Panc1 (cell line): ENCODE measurements at places on chromosomes 11 and 22. TPM values are rescaled to one million over a fixed set of nuclear protein-coding genes. Genes with fewer than 3 reads are reported as not detected.

DNA sequence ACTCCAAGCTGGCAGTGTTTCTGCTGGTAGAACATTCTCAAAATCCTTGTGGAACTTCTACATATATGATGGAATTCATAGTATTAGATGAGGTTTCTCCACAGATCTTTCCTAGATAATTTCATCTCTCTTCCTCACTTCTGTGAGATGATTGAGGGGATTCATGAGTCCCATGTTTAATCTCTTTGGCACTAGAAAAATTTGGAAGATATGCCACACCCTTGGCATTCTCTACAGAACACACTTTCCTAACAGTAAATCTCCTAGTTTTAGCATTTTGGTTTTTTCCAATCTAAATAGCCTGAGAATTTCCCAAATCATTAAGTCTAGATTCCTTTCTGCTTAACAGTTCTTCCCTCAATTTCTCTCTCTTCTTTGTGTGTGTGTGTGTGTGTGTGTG, 35.3 kb downstream of the MED15 start:
- no peak for DNase-seq
- no peaks in the 10 kb centered on the region for H3K4me1 ChIP-seq
- no peak overlapping the region for H3K27ac ChIP-seq
- H3K4me3 ChIP-seq, result no peak overlapping the region

DNA sequence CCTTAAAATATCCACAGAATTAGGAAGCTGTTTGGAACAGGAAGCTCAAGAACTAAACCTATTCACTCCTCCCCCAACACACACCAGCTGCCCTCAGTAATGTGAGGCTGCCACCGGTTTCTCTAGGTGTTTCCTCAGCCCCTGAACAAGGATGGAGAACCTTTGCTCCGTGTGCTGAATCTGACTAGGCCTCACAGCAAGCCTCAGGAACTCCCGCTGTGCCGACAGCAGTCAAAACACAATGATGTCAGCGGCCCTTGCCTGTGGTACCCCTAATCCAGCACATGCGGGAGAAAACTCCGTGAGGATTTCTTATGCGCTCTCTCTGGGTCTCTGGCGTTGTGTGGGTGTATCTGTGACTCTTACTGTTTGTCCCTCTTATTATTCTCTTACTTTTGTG, 153.3 kb downstream of the EFCAB6 start:
- H3K36me3 ChIP-seq, result no peaks in the 10 kb centered on the region
- H3K27ac ChIP-seq, result no peak overlapping the region
- peaks cover 2% of the 10 kb centered on the region; the same call in 1 of the 2 replicates for H3K27me3 ChIP-seq

- no peaks in the 10 kb centered on the region for H3K27me3 ChIP-seq
- H3K27ac ChIP-seq, result no peak overlapping the region
- DNase-seq, result no peak
- H3K36me3 ChIP-seq, result no peaks in the 10 kb centered on the region
These were observed 16.4 kb upstream of the SHANK2 start for GRCh38 chr11:71268706-71269321.

DNA sequence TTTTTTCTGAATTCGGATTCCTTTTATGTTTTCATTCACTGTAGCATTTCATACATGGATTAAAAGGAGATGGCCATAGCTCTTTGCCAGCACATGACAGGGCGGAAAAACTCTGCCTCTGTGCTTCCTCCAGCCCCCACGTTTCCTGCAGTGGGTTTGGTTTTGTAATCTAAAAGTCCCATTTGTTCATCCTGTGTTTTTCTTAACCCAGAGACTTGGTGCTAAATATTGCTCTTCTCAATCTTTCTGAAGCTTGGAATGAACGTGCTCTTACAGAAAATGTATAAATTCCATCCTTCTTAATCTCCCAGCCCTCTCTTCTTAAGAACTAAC, 89.9 kb downstream of the PPP6R3 start:
- no peaks in the 10 kb centered on the region for H3K27me3 ChIP-seq
- no peak overlapping the region for H3K4me3 ChIP-seq
- no peak for DNase-seq
- H3K27ac ChIP-seq, result no peak overlapping the region

GRCh38 chr11:11380883-11381282, 27.8 kb upstream of the CSNK2A3 start:
- H3K4me3 ChIP-seq, result no peak overlapping the region
- H3K36me3 ChIP-seq, result no peaks in the 10 kb centered on the region
- no peaks in the 10 kb centered on the region for H3K4me1 ChIP-seq
- H3K27me3 ChIP-seq, result no peaks in the 10 kb centered on the region
- no peak overlapping the region for H3K27ac ChIP-seq

CHST1 gene
- total RNA-seq, result not detected

RNF215 gene
- 35.8 TPM for total RNA-seq

ART1 gene
- total RNA-seq, result not detected

LINC01488 gene
- not detected for total RNA-seq

UBQLNL gene
- 0.72 TPM for total RNA-seq
